NCI-H1694 treated with DMSO at 0.1 percent for 48 hours (cell line): ENCODE measurements at places on chromosomes 1 and 21.
A peak's percentile ranks its signal among the peaks of the same experiment; 100 is the strongest.

DNA sequence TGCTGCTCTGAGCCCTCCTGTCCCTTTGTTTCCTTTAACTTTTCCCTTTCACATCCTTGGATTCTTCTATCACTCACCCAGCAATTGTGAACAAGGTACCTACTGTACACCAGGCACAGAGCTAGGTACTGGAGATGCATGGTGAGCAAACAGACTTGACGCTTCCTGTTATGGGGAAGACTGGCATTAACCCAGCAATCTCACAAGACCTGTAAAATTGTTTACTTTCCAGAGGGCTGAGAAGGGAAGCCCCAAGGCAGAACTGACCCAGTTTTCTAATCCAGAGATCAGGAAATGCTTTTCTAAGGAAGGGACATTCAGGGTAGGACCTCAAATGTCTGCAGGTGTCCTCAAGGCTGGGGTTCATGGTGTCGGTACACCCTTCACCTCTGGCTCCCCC is 171.6 kb upstream of the KAZN start:
- DNase-seq: no peak

DNA sequence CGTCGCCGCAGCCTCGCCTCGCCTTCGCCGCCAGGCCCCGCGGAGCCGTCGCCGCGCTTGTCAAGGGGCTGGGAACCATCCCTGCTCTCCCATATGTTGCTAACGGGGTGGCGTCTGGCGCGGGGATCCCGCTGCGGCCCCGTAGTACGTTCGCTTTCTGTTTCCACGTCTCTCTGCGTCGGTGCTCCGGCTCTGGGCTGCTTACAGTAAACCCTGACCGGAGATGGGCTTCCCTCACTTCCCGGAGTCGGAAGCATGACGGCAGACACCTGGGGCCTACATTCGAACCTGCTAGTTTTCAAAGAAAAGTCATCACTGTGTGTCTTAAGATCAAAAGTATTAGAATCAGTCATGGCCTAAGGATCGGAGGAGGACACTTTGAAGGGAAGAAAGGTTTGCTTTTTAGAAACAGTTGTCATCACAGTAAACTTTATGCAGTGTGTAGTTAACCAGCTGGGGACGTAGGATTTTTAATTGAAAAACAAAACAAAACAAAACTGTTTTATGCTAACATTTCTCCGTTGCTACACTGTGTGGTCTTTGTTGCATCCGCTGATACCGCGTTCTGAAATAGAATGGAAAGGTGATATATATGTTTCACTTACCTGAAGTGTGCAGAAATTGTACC is 69.0 kb downstream of the SLC35A3 start:
- DNase-seq: peak; percentile 41

DNA sequence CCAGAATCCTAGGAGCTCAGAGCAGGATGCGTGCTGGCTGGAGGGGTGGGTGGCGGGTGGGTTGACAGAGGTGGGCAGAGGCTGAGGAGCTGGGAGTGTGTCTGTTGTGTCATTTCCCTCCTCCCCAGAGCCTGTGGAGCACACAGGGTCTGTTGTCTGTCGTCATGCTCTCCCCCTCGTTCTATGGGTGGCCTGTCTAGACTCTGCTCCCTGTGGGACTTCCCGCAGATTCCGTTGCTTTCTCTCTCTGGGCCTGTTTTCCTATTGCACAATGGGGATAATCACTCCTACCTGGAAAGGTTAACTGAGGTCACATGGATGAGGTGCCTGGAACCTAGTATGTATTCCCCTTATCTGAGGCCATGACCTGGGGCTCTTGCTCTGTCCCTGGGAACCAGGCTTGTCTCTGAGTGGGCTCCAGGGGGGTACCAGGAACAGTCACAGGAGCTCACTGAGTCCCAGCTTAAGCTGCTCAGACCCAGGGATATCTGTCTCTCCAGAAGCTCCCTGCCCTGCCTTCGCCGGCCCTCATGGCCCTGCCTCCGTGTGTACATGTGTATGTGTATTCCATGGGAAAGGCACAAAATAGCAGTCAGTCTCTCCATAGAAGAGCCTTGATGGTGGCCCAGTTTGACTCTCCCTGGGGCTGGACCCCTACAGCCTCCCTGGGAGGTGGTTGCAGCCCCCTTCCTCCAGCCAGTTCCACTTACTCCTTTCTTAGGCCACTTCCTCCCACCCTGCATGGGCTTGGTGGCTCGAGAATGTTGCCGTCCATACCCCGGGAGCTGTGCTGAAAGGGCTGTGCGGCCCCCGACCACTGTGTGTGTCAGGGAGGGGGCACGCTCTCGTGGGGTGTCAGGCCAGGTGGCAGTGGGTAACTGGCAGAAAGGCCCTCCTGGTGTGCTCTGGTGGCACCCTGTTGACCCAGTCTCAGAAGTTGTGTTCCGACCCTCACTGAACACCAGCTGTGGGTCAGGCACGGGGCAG is 17.9 kb downstream of the PTPRF start:
- no peak for DNase-seq

- DNase-seq: no peak
Measured at GRCh38 chr21:41501919-41502318, 6.0 kb downstream of the TMPRSS2 start.

- DNase-seq: no peak
Measured at GRCh38 chr1:45929257-45929687, 125.9 kb downstream of the MAST2 start.

- DNase-seq: no peak
Measured at GRCh38 chr1:213657013-213657412, 330.8 kb upstream of the PROX1 start.

GRCh38 chr1:84497631-84498275 is 8.4 kb upstream of the SPATA1 start:
- DNase-seq: no peak

GRCh38 chr1:45848714-45849113 is 45.3 kb downstream of the MAST2 start:
- no peak for DNase-seq

- DNase-seq: no peak
Measured at GRCh38 chr1:26281091-26281958, 1.4 kb downstream of the SH3BGRL3 start.

DNA sequence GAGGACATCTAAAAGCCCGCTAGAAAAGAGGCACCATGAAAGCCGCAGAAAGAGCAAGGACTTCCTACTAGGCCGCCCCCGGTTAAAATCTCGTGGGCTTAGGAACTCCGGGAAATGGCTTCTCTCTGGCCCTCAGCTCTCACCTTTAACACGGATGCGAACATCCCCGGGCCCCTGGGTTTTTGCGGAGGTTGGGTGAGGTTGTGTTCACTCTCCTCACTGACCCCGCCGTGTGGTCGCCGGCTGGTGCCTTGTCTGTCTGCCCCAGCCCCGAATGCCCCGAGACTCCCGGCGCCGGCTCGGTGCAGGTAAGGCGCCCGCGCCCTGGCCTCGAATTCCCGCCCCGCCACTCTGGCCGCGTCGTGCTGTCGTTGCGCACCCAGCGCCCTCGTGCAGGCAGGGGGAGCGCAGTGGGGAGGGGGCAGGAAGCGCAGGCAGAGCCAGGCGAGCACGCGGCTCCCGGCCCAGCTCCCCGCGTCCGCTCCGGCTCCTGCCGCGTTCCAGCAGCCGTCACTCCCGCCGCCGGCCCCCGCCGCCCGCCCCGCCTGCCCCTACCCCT is at the start of gene SHISAL2A:
TSS of gene SHISAL2A (plus strand) at position 437 of the 559 bp plus-strand sequence. CDS start 326 bp downstream, outside the sequence.
- no peak for DNase-seq

DNA sequence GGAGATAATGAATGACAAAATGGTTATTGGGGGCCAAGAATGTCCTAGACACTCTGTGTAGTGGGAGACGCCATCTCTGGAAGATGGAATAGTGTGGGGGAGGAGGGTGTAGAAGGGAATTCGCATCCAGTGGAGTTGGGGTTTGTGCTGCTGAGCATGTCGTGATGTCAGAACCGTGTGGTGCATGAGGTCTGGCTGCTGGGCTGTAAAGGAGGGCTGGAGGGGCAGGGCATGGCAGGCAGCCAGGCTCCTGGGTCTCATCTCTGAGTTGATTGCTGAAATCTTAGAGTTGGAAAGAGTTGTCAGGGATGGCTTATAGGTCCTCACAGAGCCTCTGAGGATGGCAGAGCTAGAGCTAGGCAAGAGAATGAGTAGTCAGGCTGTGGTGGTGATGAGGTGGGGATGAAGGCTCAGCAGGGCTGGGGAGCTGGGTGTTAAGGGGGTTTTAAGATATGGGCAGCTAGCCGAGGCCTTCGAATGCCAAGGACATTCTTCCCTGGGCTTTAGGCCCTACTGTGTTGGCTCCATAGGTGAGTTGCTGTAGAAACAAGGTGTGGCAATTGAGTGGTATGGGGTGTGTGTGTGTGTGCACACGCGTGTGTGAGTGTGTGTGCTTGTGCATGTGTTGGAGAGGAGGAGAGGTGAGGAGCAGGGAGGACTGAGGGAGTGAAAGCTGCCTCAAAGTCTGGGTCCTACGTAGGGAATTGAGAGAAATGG is 1.9 kb downstream of the PPFIA4 start:
- no peak for DNase-seq

GRCh38 chr1:113244112-113244820 is 146.0 kb upstream of the MAGI3 start:
- DNase-seq: no peak

DNA sequence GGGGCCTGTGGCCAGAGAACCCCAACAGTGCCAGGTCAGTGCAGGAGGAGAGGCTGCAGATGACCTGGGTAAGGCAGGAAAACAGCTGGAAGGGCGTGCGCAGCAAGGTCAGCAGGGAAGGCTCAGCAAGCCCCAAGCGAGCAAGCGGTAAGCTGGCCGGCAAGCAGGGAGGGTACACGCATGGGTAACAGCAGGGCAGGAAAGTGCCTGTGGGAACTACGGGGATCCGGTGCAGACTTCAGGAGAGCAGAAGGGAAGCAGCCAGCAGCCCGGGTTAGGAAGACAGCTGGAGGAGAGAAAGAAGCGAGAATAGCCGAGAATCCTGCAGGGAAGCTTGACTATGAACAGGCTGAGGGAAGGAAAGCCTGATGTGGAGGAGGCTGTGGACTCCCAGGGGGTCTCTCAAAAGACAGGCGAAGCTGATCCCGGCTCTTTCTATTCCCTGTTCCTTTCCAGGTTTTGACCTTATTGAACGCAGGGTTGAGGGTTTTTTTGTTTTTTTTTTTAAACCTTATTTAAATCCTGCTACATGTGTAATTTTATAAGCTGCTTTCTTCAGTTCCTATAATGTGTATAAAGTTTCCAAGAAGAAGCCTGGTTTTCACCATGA is 20.9 kb downstream of the UMODL1 start:
- DNase-seq: peak; percentile 21
